GM23338 (cell line): ENCODE measurements at places on chromosomes 6 and 20. TPM values are rescaled to one million over a fixed set of nuclear protein-coding genes. Genes with fewer than 3 reads are reported as not detected.

Gene ADGRF5
- total RNA-seq: not detected in 2 replicates

Gene HUS1B
- total RNA-seq: 3.9 and 7.0 TPM in 2 replicates

Gene RSPO3
- total RNA-seq: not detected in 2 replicates

Gene CST3
- total RNA-seq: 51.8 and 70.7 TPM in 2 replicates

Gene CFAP61
- not detected in 2 replicates for total RNA-seq

Gene HLA-DOB
- 0.23 TPM in 1 of 2 replicates, not detected in the other for total RNA-seq

- no peak overlapping the region for H3K27ac ChIP-seq
- no peak overlapping the region for H3K4me3 ChIP-seq
- no peaks in the 10 kb centered on the region for H3K36me3 ChIP-seq
- DNase-seq: no peak
- H3K4me1 ChIP-seq: no peaks in the 10 kb centered on the region; the same call in 1 of the 2 replicates
- no peaks in the 10 kb centered on the region for H3K27me3 ChIP-seq
These were observed 63.9 kb downstream of the MAP7 start for GRCh38 chr6:136486357-136486756.

DNA sequence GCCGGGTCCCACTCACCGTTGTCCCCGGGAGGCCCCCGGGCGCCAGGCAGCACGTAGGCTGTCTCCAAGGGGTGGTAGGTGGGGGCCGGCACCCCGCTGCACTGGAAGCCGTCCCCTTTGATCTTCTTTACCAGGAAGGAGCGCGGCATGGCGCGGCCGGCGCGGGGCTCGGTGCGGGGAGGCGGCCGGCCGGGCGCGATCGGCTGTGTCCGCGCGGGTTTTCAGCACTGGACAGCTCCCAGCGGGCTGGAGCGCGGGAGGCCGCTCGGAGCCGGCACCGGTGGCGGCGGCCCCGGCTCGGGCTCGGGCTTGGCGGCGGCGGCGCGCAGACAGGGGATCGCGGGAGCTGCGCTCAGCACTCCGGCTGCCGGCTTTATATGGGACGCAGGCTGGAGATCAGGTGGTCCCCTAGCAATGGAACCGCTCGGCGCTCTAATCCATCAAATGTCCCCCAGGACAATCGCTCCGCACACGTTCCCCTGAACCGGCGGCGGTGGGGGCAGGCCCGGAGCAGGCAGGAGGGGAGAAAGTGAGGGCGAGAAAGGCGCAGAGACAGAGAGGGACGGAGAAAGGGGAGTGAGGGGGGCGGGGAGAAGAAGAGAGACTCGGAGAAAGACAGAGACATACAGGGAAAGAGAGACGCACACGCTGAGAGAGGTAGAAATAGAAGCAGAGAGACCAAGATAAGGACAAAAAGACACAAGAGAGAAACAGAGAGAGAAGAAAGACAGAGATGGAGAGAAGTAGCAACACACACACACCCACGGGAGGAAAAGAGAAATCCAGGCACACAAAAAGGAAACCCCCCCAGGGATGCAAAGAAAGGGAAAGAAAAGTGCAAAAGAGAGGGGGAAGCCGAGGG is at the start of gene SCRT2:
TSS of gene SCRT2 (minus strand) at position 350 of the 862 bp plus-strand sequence. CDS start at position 149, 201 bp downstream.
- peaks cover 47% of the 10 kb centered on the region for H3K27me3 ChIP-seq
- peak within 1 kb of the TSS; percentile 88 for H3K4me3 ChIP-seq
- H3K4me1 ChIP-seq: peaks cover 21% of the 10 kb centered on the region; the same call in 1 of the 2 replicates
- no peaks in the 10 kb centered on the region for H3K36me3 ChIP-seq

DNA sequence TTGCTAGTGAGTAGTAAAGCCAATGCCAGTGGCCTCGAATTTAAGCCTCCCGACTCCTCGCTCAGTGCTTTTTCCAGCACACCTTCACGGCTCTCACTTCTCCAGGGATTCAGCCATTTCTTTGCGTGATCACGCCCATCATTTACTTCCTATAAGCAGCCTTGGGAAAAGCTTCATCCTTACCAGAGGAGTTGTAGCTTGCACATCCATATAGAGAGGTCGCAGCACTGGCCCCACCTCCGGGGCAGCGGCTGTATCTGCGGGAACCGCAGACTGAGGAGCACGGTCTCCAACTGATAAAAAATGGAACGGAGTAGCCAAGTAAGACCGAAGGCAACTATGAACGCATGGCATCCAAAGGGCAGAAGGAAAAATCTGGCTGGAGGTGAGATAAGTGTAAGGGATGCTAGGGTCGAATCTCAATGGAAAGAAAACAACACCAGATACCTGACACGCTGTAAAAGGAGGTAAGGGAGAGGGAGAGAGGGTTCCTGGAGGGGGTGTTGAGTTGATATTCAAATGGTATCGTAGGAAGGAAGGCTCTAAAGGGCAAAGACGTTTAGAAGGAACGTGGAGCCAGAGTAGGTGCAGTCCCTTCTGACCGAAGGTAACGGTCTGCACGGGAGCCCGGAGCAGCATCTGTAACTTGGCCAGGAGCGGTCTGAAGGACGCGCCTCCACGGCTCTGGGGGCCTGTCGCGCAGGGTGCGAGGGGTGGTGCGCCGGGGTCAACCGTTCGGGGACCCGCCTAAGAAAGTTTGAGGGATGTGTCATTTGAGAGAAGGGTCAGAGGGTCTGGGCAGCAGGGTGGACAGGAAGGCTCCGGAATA is 640 bp downstream of the NFS1 start:
- peaks cover 12% of the 10 kb centered on the region for H3K4me1 ChIP-seq
- peak overlapping the region; percentile 74; the same call in 1 of the 2 replicates for H3K27ac ChIP-seq
- no peaks in the 10 kb centered on the region for H3K27me3 ChIP-seq
- peaks cover 4% of the 10 kb centered on the region for H3K36me3 ChIP-seq
- DNase-seq: peak; percentile 44

DNA sequence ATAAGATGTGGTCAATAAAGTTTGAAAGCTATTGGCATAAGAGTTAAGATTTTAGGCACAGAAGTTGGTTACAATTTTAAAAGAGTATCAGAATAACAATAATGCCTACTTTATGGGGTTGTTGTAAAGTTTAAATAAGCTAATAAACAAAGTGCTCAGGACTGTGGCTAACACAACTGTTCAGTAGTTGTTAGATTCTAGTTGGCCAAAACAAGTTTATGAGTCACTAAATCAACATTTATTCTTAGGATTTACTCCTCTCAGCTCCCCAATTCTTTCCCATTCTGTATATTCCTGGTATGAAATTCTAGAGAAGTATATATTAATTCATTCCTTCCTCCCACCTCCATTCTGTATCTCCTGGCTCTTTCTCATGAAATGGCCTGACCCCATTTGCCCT is 14.5 kb downstream of the RMND1 start:
- no peak for DNase-seq
- no peak overlapping the region for H3K27ac ChIP-seq
- H3K4me1 ChIP-seq: no peaks in the 10 kb centered on the region
- H3K4me3 ChIP-seq: no peak overlapping the region

DNA sequence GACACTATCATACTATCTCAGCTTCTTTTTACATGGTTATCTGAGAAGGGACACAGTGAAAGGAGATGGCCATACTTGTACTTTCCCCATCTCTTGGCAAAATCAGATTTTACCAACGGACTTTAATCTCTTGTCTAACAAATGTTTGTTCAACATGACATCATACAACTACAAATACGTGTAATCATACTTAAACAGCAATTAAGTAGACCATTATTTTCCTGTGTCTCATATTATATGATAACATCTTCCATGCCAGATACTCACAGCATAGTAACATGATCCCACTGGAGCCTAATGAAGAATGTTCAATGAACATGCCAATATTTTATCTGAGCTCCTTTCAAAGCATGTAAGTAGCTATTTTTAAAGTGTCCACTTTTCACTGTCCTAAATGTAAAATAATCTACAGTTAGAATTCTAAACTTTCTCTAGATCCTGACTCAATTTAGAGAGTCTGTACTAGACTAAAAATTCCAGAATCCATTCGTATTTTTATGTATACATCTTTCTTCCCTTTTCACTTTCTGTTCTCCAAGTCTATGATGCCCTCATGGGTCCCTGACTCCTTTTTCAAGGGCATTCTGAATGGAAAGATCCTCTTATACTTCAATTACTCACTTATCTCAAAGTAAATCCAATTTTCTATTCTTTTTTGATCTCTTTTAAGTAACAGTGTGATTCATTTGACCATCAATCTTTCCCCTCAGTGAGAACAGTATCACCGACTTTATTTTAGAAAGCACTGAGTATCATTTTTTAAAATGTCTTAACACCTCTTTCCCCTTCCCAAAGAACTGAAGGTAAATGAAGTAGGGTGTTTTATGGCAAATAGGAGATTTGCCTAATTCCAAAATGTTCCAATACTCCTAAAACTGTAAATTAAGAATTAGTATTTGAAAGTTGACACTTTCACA is 133.5 kb downstream of the CDK19 start:
- no peaks in the 10 kb centered on the region for H3K4me1 ChIP-seq
- H3K27ac ChIP-seq: no peak overlapping the region
- H3K36me3 ChIP-seq: no peaks in the 10 kb centered on the region
- H3K4me3 ChIP-seq: no peak overlapping the region
- DNase-seq: no peak
- H3K27me3 ChIP-seq: no peaks in the 10 kb centered on the region

DNA sequence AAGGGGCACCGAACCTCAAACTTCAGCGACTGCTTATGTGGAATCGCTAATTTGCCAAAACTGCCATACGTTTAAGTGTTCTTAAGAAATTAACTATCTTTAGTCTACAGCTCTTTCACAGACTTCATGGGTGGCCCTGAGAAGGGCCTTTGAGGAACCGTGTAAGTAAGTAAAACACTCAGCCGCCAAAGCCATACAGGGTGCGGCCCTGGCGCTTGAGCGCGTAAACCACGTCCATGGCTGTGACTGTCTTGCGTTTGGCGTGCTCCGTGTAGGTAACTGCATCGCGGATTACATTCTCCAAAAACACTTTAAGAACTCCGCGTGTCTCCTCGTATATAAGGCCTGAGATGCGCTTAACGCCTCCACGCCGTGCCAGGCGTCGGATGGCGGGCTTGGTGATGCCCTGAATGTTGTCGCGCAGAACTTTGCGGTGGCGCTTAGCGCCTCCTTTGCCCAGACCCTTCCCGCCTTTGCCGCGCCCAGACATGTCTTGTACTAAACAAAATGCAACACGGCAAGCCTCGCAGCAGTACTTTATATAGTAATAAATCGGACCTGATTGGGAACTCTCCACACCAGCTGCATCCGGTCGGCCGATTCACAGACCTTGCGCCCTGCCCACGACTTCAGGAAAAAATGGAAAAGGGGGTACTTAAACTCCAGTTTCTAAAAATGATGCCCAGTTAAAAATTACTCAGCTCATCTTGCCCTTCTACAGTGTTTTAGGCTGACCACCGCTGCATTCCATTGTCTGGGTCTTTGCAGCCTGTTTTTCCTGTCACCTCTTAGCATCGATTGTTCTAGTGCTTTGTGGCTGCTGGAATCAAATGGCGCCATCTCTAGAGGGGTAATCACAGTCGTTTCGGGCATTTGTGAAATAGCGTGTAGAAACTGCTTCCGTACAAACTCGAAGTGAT is 38.9 kb downstream of the OR2B2 start:
- DNase-seq: peak; percentile 76
- H3K27ac ChIP-seq: peak overlapping the region; percentile 97
- H3K27me3 ChIP-seq: no peaks in the 10 kb centered on the region
- peak overlapping the region; percentile 60 for H3K4me3 ChIP-seq

GRCh38 chr20:35253010-35253409 is 24.9 kb downstream of the MMP24OS start:
- H3K4me3 ChIP-seq: no peak overlapping the region
- DNase-seq: no peak
- no peaks in the 10 kb centered on the region for H3K27me3 ChIP-seq
- no peak overlapping the region for H3K27ac ChIP-seq
- H3K36me3 ChIP-seq: no peaks in the 10 kb centered on the region
- H3K4me1 ChIP-seq: 0 out of 2 replicates have a peak, but pooled peaks cover 7% of the 10 kb centered on the region

- DNase-seq: peak; percentile 11
- no peaks in the 10 kb centered on the region for H3K4me1 ChIP-seq
- H3K27ac ChIP-seq: no peak overlapping the region
- no peaks in the 10 kb centered on the region for H3K27me3 ChIP-seq
These were observed 191.4 kb upstream of the ADGRB3 start for GRCh38 chr6:68443704-68444103.

DNA sequence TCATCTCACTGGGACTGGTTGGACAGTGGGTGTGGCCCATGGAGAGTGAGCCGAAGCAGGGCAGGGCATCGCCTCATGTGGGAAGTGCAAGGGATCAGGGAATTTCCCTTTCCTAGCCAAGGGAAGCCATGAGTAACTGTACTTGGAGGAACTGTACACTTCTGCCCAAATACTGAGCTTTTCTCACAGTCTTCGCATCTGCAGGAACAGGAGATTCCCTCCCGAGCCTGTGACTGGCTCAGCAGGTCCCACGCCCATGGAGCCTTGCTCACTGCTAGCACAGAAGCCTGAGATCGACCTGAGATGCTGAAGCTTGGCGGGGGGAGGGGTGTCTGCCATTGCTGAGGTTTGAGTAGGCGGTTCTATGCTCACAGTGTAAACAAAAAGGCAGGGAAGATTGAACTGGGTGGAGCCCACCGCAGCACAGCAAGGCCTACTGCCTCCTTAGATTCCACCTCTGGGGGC is 10.4 kb upstream of the CALHM5 start:
- peak; percentile 38 for DNase-seq
- no peaks in the 10 kb centered on the region; the same call in 1 of the 2 replicates for H3K4me1 ChIP-seq
- no peak overlapping the region for H3K27ac ChIP-seq
- H3K27me3 ChIP-seq: no peaks in the 10 kb centered on the region
- H3K4me3 ChIP-seq: no peak overlapping the region

DNA sequence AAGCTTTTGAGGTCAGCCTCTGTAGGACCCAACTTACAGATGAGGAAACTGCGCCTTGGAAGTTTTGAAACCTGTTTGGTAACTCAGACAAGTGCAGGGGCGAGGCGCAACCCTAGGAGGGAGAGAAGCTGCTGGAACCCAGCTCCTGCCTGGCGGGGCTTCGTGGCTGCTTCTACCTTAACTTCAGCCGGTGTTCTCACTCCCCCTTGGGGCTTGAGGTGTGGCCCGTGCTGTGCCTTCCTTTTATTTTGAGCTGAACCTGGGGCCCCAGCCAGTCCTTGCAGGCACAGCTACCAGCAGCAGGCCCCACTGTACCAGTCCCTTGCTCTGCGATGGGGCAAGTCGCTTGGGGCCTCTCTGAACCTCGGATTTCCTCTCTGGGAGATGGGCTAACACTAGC is 12.0 kb downstream of the RBM38 start:
- H3K4me1 ChIP-seq: no peaks in the 10 kb centered on the region
- no peak overlapping the region for H3K4me3 ChIP-seq
- H3K36me3 ChIP-seq: peaks cover 6% of the 10 kb centered on the region; the same call in 1 of the 2 replicates

GRCh38 chr6:21559238-21559637 is 34.3 kb upstream of the SOX4 start:
- H3K4me3 ChIP-seq: no peak overlapping the region
- no peaks in the 10 kb centered on the region for H3K36me3 ChIP-seq
- no peak for DNase-seq

DNA sequence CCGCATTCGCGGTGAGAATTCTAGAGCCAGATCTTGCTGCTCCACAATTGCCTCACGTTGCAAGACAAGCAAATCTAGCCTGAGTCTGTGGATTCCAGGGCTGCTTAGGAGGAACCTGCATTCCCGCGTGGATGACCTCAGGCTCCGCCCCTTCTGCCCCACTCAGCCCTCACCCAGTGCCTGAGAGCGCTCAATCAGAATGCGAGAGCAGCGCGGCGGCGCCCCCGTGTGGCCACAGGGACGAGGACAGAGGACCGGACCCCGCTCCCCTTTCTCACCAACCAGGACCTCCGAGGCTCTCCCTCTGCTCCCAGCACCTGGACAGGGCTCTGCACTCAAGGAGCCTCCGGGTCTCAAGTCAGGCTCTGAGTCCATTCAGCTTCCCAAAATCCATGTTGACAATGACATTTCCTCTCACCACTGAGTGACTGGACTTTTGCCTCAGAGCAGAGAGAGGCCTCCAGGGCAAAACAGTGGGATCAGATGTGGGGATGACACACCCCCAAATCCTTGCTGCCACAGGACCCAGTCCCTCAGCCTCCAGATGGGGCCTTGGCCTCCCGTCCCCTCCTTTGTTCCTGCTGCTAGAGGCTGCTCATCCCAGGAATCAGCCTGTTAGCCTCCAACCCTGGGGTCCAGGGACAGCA is 52.0 kb downstream of the RPP21 start:
- H3K36me3 ChIP-seq: no peaks in the 10 kb centered on the region
- peak overlapping the region; percentile 40; the same call in 1 of the 2 replicates for H3K4me3 ChIP-seq
- DNase-seq: peak; percentile 95
- H3K27me3 ChIP-seq: 0 out of 2 replicates have a peak, but pooled peaks cover 5% of the 10 kb centered on the region
